ENCODE measurements at places on chromosomes 7 and 10.

- no peak for DNase-seq
Observed at GRCh38 chr7:100545360-100546128, 6.5 kb downstream of the AGFG2 start.

DNA sequence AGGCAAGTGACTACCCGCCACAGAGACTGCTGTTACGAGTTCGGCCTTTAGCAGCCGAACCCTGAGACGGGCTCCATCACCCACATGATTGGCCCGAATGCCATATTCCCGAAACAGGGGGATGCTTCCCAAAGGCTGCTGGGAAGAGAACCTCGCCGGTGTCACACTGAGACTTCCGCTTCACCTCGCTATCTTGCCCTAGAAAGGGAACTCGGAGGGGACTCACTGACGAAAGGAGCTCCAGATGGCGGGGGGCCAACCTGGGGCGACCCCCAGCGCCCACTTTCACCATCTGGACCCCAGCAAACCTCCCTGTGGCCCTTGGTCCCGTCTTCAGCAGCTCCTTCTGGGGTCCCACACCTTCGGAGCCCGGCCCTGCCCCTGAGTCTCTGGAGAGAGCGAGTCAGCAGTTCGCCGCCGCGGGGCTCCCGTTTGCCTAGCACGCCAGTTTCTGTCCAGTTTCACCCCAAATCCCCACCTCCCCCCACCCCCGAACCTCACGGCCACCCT lies 529 bp downstream of the HPS1 start:
- peak; percentile 57 for DNase-seq

DNA sequence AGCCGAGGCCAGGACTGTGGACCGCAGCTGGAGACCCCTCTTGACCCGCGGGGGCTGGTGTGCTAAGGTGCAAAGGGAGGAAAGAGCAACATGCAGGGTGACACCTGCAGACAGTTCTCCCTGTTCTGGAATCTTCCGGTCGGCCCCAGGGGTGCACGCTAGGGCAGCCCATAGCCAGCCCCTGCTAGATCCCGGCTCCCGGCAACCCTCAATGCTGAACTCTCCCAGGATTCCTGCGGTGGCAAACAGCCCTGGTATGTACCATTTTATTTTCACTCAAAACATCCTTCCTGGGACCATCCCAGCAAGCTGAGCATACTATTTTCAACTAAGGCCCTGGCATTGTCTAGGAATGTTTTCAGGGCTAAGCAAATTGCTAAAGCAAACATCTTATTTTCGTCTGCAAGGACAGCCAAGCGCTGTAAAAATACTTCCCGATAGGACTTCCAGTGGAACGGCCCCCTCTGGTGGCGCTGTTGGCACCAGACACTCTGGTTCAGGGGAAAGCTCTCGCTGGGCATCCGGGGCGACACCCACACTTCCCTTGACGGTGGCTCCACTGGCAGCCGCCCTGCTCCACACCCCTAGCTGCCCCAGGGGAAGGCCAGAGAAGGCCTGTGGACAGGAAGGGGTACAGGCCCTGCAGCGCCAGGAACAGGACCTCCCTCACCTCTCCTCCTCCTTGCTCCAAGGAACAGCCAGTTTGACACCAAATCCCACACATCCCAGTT lies 99.4 kb downstream of the CTBP2 start:
- no peak for DNase-seq

DNA sequence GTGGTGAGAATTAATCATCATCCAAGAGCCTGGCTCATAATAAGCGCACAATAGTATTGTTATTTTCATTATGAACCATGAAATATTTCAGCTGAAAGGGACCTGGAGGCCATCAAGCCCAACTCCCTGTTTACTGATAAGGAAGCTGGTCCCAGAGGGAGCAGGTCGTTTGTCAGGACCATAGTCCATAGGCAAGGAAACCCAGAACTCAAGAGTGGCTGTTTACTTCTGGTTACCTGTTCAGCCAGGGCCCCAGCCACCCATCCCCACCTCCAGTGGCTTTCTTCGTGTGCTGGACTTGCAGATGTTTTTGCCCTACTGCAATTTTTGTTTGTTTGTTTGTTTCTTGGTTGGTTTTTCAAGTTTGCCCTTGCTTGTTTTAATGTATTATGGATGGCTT lies 152.0 kb downstream of the TPST1 start:
- DNase-seq = no peak

GRCh38 chr7:30740417-30741181 lies 11.3 kb upstream of the INMT start:
- peak; percentile 53 for DNase-seq

GRCh38 chr10:57168611-57169240 lies 807.7 kb upstream of the ZWINT start:
- no peak for DNase-seq

GRCh38 chr10:84938117-84938905 lies 609.9 kb downstream of the CCSER2 start:
- no peak for DNase-seq

GRCh38 chr10:42933448-42934340 lies 143.2 kb upstream of the RET start:
- DNase-seq = no peak

GRCh38 chr7:37287131-37287855 lies 161.4 kb downstream of the ELMO1 start:
- no peak for DNase-seq

DNA sequence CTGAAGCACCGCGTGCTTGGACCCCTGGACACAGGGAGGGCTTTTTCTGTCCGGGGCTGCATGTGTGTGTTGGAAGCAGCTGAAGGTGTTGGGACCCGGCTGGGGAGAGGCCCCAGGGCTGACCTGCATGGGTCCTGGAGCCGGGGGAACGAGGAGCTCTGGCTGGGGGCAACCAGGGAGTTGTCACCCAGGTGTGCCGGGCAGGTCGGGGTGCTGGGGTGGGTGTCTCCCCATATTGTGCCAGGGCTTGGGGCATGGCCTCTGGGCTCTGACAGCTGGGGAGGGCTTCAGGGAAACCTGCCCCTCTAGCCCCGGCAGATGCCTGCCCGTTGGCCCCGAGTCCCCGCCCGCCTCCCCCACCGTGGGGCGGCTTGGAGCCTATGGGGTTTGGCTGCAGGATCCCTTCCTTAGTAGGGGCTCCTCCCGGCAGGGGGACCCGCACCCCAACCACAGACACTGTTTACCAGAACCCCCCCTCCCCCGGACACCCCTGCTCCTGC lies 42.3 kb downstream of the UNCX start:
- DNase-seq = no peak

DNA sequence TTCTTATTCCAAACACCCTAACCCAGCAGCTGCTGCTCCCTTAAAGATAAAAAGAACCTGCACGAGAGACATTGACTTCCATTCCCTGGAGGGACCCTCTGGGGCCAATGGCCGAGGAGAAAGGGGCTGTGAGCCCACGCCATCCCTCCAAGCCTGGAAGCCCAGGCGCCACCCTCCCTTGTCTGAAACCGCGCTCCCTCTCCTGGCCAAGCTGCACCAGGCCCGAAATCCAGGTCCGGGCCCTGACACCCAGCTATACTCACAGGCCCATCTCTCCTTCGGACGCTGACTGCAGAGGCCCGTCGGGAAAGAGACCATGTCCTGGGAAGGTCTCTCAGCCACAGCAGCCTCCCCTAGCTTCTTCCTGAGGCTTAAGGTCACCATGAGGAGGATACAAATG lies 196.5 kb downstream of the PTPRN2 start:
- no peak for DNase-seq

- no peak for DNase-seq
Observed at GRCh38 chr10:97426776-97427570, 982 bp downstream of the PGAM1 start.

DNA sequence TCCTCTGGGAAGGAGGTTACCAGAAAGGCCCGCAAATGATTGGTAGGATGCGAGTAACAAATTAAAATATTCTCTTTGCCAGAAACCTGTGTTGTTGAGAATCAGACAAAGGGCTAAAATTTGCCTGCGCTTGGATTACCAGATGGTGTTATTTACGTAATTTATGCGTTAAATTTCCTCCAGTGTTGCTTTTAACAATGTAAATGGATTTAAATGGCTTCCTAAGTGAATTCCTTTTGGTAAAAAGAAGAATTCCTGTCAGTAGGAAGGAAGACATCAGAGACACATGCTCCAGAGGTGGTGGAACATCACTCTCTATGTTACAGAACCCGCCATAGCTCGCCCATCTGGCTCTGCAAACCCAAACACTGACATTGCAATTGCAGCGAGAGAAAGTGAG lies 520.6 kb downstream of the GALNT17 start:
- DNase-seq = no peak

DNA sequence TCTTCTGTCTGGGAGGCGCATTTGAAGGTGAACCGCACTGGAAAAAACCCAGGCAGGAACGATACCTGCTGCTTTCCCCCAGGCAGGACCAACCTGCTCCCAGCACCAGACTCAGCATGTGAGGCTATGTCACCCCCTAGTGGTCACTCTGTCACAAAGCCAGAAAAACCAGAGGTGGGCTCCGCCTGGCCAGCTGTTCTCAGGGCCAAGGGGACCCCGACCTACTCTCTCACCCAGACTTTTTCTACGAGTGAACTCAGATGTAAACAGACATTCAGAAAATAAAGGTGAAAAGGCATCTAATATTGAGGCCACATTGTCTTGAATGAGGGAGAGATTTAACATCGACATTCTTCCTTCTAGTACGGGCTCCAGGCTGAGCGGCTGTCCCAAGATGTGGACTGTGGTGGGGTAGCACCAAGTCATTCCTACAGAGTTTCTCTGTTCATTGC lies 117.3 kb downstream of the PRKAG2 start:
- no peak for DNase-seq

DNA sequence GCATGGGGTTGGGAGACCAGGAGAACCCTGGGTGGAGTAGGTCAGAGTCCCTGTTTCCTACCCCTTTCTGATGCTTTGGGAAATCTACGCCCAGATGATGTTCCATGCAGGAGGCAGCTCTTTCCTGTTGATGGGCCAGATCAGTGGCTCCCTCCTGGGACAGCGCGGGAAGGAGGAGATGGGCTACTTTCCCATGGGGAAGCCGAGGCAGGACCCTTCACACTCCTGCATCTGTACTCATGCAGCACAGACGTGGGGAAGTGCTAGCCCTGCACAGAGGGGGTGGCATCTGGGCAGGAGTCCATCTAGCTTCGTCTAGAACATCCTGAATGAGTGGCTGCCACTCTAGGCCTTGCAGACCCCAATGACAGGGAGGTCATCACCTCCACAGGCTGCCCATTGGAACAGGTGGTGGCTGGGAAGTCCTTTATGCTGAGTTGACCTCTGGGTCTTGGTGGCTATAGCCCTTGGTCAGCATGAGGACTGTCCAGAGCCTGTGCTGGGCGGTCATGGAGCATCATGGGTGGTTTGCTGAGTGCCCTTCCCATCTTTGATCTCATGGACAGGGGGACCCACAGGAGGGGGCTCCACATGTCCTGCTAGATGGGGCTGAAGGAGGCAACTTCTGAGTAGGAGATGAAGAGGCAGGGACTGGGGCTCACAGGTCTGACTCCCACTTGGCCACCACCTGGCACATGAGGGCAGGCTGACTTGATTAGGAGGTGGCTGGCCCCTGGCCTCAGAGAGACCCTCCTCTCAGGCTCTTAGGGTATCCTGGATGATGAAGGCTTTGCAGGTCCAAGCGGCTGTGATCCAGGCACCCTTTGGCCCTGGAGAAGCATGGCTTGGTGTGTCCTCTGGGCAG lies 24.6 kb downstream of the RAMP3 start:
- no peak for DNase-seq

GRCh38 chr10:127527891-127528290 lies 21.2 kb upstream of the NPS start:
- DNase-seq = no peak

GRCh38 chr10:90999512-91000172 lies 78.8 kb upstream of the ANKRD1 start:
- no peak for DNase-seq

DNA sequence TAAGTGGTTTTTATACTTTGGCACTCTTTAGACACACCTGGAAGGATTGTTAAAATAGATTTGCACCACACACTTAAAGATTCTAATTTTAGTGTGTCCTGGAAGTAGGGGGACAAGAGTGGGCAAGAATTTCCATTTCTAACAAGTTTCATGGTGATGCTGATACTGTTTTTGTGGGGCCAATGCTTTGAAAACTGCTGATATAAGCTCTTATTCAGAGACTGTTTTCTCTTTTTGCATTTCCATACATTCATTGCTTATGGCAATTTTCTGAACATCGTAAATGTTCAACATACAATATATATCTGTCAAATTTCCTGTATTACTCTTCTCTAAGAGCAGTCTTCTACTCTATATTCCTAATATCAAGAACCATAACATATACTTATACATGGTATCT lies 79.0 kb downstream of the TFEC start:
- no peak for DNase-seq

DNA sequence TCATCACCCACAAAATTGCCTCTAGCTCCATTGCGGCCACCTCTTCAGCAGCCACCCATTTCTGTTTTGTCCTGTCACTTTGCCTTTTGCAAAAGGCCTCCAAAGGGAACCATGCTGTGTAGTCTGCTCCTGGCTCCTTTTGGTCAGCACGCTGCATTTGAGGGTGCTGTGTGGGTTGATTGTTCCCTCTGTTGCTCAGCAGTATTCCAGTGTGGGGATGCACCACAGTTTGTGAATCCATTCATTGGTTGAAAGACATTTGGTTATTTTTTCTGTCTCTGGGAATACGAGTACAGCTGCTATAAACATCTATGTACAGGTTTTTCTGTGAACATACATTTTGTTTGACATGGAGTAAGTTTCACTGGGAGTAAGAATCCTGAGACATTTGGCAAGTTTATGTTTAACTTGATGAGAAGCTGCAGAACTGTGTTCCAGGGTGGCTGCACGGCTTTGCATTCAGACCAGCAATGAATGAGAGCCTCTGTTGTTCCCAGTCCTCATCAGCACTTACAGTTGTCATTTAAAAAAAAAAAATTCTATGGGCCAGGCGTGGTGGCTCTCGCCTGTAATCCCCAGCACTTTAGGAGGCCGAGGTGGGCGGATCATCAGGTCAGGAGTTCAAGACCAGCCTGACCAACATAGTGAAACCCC lies 82.3 kb downstream of the UBE3C start:
- no peak for DNase-seq

- DNase-seq = no peak
Observed at GRCh38 chr7:83956104-83956503, 238.5 kb downstream of the SEMA3A start.

- DNase-seq = no peak
Observed at GRCh38 chr10:118209215-118209614, 132.9 kb downstream of the FAM204A start.

DNA sequence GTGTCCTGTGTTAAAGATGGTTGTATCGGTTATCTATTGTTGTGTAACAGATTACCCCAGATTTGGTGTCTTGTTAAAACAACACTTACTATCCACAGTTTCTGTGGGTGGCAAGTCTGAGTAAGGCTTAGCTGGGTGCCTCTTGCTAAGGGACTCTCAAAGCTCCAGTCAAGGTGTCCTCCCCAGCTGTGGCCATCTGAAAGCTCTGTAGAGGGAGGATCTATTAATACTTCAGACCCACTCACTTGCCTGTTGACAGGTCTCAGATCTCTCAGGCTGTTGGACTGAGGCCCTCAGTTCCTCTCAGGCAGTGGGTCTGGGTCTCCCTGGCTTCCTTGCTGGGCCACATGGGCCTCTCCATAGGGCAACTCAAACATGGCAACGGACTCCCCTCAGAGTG lies 19.6 kb downstream of the ARID5B start:
- no peak for DNase-seq
